ENCODE measurements at places on chromosomes 6 and 20.

DNA sequence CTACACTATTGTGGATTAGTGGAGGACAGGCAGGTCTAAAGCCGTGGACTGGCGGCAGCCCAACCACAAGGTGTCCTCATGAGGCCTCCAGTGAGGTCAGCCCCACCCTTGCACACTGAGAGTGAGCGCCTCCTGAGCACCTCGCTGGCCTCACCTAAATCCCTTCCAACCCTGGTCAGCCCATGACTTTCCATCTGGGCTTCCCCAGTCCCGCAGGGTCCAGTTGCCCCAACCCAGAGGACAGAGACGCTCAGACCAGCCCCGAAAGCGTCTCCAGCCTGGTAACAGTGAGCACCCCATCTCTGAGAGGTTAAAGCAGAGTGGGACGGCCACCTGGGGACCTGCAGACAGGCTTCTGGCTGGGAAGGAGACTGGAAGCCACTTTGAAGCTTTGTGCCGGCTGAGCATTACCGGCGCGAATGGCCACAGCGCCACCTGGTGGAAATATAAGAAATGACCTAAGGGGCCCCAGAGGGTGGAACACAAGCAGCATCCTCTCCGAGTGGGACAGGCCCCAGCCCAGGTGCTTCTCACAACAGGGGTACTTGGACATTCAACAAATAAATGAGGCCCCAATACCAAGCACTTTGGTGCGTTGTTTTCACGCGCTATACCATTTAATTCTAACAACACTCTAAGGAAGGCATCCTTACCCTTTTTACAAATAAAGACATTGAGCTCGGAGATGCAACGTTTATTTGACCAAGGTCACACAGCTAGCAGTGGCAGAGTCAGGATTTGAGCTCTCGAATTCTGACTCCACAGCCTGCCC, 65.7 kb upstream of the TOP1 start:
- peak; percentile 80 for DNase-seq

DNA sequence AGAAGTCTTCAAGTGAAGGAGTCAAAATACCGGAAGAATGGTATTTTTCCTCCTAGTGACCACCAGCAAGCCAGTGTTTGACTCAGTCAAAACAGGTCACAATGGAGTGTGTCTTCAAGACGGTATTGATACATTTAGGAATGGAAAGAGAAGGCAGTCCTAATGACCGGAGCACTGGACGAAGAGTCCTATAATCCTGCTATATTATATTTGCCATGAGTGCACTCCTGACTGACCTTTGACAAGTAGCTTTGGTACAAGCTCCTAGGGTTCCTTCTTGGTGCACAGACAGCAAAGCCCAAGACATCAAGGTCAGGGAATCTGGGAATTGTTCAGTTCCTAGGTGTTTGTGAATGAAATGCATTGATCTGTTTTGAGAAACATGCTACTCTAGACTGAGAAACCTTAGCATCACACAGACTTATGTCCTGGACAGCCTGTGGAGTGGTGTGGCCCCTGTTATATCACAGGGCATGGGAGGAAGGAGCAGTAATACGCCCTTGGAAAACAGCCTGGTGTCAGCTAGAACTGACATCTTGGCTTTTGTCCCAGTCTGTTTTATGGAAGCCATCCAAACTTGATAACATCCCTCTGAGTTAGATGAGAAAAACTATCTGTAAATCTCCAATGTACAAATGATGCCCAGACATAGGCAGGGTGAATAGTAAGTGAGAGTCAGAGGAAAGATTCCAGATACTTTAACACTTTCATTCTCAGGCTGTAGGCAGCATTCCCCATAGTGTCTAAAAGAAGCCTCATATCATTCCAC, 18.5 kb downstream of the NOX3 start:
- no peak for DNase-seq

- DNase-seq, result peak; percentile 44
Measured at GRCh38 chr20:53608456-53609452, 15.1 kb upstream of the ZNF217 start.

DNA sequence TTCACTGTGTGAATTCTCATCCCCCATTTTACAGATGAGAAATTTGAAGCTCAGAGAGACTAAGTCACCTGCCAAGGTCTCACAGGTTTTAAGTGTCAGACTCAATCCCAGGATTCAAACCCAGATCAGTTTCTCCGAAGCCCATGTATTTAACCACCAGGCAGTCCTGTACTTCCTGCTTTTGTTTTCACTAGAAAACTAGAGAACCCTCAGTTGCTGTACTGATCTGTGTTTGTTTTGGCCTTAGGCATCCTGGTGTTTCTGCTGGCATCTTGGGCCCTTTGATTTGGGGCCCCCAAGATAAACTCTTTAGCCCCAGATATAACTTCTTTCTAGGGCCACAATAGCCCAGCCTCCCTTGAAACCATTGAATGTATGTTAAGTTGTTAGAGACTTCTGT, 36.5 kb downstream of the PPP1R16B start:
- DNase-seq, result peak; percentile 56

DNA sequence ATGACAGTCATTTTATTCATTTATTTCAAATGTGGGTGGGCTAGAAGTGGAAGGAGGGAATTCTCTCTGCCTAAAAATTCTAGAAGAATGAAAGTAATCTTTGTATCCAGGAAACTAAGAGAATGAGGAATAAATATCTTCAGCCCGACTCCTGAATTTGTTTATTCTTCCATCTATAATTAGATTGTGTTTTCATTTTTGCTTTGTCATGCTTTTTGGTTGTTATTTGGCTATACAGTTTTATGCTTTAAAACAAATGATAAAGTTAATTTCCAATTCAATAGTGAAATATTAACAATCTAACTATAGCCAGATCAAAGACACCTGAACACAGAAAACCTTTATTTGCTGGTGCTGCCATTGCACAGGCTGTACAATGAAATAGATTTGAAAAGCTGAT, 521.3 kb downstream of the KIF16B start:
- DNase-seq, result no peak

DNA sequence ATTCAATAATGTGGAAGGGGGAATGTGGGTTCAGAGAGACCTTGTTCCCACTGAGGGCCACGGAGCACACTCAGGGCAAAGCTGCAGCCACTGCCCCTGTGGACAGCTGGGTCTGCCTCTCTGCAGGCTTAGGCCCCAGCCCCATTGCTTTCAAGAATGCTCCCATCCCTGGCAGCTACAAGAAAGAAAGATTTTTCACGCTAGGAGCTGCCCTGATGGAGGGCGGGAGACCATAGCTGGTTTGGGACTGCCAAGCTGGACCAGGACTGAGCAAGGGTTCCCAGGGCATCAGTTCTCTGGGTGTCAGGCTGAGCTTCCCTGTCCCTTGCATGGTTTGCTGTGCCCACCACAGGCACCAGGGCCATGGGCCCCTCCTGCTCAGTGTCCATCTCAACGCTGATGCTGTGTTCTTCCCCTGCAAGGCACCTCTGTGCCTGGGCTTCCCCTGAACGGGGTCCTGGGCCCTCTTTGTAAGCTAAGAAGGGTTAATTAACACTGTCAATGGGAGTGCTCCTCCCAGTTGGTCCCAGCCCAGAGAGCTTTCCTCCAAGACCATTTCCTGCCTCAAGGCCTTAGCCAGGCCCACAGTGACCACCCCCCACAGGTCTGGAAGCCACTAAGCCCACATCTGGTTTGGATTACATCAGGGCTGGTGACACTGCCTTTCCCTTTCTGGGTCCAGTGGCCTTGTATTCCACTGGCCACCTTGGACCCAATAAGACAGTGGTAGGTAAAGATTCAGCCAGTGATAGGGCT, 8.4 kb downstream of the FOXS1 start:
- no peak for DNase-seq

- DNase-seq, result peak; percentile 89
Measured at GRCh38 chr20:47453167-47453782, 48.4 kb upstream of the NCOA3 start.

DNA sequence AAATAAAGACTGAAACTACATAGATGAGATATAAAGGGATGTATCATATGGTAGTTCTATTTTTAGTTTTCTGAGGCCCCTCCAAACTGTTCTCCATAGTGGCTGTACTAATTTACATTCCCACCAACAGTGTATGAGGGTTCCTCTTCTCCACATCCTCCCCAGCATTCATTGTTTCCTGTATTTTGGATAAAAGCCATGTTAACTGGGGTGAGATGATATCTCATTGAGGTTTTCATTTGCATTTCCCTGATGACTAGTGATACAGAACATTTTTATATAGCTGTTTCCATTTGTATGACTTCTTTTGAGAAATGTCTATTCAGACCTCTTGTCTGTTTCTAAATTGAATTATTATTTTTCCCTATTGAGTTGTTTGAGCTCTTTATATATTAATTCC, 229.3 kb downstream of the RFPL4B start:
- no peak for DNase-seq

GRCh38 chr6:79230149-79230548, 4.3 kb downstream of the HMGN3 start:
- DNase-seq, result no peak

DNA sequence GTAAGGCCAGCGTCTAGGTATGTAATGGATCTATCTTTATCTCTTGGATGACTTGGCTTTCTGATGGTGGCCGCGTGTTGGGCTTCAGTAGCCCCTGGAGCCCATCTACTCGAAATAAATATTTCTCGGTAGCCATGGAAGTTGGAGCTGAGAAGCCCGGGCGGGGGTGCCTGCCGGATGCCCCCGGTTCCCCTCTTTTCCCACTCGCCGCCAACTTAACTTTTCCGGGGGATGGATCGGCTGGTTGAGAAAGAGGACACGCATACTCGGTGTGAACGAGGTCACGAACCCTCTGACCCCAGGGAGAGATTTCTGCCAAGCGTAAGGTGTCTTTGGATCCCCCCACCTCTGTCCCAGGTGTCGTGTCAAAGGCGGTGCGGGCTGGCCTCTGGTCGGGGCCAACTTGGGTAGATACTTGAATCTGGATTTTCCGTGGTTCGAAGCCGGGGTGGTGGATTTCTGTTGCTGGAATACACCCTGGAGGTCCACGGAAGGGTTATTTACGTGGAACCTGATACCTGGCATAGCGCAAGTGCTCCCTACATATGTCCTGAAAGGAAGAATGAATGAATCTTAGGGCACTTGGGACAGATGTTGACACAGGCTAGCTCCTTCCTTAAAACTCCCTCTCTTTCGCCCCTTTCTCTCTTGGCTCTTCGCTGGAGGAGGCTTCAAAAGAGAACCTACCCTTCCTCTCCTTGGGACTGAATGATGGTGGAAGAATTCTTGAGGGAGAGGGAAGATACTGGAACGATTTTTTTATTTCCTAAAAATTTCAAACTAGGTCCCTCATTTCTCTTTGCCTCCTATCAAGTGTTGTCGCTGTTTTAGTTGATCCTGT, 996 bp downstream of the DOK5 start:
- DNase-seq, result no peak

- DNase-seq, result no peak
Measured at GRCh38 chr20:57198132-57199072, 68.0 kb downstream of the BMP7 start.

- DNase-seq, result no peak
Measured at GRCh38 chr6:109079981-109080380, 14.7 kb downstream of the SESN1 start.

GRCh38 chr6:89910902-89911240, 16.6 kb downstream of the GJA10 start:
- DNase-seq, result no peak

GRCh38 chr6:118876814-118877213, 17.1 kb upstream of the ASF1A start:
- no peak for DNase-seq

- DNase-seq, result no peak
Measured at GRCh38 chr20:46799781-46800408, 90.4 kb downstream of the SLC2A10 start.

DNA sequence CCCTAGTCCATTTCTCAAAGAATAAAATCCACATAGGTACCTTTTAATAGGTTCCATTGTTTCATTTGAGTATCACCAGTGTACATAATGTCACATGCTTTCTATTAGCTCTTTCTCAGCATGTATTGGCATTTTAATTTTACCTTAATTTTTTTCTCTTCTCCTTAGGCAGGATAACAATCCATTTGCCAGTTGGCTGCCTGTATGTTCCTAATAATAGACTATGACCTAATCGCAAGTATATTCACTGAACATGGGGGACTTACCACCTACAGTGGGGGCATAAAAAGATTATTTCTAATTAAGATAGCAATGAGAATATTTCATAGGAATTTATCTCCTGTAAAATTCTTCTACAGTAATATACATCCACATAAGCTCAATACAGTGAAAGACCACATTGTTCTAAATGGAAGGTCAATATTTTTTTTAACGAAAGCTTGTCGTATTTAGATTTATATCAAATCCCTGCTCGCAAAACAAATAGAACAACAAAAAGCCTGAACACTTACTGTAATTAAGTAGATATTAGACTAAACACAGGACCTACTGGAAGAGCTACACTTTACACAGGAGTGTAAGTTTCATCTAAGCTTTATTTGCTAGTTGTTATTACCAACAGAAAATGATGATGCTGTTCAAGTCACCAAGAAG, 76.4 kb downstream of the OGFRL1 start:
- DNase-seq, result no peak

GRCh38 chr6:162387718-162388382, 339.7 kb downstream of the PRKN start:
- no peak for DNase-seq

- DNase-seq, result no peak
Measured at GRCh38 chr20:58713801-58714339, 21.3 kb downstream of the NPEPL1 start.

- DNase-seq, result no peak
Measured at GRCh38 chr6:129184808-129185366, 301.9 kb downstream of the LAMA2 start.

DNA sequence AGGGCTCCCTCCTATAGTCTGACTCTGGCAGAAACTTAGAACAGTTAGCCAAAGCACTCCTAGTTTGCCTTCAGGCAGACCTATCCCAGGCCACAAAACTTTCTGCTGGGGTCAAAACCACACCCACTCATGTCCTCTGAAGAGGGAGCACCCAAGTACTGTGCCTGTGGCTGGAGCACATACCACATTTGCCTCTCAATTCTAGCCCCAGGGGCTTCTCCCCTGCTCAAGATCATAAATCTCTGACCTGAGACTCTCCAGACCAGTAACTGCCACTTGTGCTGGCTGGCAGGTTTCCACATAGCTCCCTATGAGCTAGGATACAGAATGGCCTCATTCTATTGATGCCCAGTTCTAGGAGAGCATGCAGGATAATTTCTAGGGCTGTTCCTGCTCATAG, 781.0 kb downstream of the EYS start:
- no peak for DNase-seq

DNA sequence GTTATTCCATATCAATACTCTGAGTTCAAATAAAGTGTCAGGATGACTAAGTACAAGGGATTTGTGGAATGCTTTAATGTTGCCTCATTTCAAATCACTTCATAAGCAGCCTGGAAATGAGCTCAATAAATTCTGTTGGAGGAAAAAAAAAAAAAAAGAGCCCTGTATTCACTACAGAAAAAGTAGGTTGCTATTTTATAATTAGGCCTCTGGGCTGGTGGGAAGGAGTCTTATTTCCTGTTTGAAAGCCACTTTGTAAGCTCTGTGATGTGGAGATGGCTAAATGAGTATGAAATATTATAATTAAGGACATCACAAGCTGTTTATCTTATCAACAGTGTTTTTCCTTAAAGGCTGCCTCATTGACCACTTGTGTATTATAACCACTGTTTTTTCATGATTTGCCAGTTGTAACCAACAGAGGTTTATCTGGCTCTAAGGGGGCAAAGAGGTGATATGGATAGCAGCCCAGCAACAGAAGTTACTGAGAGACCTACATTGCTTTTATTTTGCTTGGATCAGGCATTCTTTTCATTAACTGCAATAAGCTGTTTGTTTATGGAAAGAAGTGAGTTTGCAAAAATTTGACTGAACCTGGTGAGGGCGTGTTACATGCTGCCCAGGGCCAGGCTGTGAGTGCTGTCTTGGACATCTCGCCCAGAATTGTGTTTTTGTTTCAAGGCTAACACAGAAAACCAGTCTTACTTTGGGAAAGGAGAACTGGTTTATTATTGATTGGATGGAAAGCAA, 563.3 kb upstream of the MAP3K7 start:
- no peak for DNase-seq

- peak; percentile 31 for DNase-seq
Measured at GRCh38 chr6:11164717-11165646, 53.5 kb upstream of the ERVFRD-1 start.
